Fibroblast of villous mesenchyme (primary cell): ENCODE measurements at places on chromosomes 3 and 15. TPM values are rescaled to one million over a fixed set of nuclear protein-coding genes. Genes with fewer than 3 reads are reported as not detected.
A peak's percentile ranks its signal among the peaks of the same experiment; 100 is the strongest.

KLHL6 gene
- not detected in 2 replicates for total RNA-seq

HTR3D gene
- not detected in 2 replicates for total RNA-seq

SLC9C1 gene
- total RNA-seq = under 0.01 TPM in 1 of 2 replicates, not detected in the other

TGM4 gene
- not detected in 2 replicates for total RNA-seq

PLA2G4D gene
- not detected in 2 replicates for total RNA-seq

DNA sequence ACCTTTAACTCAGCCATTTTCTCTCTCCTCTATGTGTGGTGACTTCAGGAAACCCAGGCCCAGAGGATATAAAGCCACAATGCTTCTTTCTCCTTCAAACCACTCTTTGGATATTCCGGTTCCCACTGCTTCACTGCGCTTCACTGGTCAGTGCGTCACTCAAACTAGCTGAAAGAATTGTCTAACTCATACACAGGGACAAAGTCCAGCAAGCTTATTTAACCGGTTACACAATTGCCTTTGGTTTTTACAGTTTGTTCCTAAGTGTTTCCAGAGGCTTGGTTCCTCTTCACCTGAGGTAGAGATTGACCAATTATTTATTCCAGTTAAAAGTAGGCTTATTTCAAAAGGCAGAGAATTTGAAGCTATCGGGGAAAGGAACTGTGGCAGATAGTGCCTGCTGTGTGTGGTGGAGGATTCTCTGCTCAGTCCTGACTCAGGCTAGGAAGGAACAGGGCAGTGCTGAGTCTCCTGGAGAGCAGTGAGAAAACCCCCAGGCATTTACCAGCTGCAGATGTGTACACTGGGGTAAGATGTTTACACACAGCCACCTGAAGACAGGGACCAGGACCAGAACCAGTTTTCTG lies at the start of gene HGD:
HGD (minus strand) TSS at position 145 of the 587 bp plus-strand sequence; CDS start at position 17, 128 bp downstream.
- DNase-seq = no peak

DNA sequence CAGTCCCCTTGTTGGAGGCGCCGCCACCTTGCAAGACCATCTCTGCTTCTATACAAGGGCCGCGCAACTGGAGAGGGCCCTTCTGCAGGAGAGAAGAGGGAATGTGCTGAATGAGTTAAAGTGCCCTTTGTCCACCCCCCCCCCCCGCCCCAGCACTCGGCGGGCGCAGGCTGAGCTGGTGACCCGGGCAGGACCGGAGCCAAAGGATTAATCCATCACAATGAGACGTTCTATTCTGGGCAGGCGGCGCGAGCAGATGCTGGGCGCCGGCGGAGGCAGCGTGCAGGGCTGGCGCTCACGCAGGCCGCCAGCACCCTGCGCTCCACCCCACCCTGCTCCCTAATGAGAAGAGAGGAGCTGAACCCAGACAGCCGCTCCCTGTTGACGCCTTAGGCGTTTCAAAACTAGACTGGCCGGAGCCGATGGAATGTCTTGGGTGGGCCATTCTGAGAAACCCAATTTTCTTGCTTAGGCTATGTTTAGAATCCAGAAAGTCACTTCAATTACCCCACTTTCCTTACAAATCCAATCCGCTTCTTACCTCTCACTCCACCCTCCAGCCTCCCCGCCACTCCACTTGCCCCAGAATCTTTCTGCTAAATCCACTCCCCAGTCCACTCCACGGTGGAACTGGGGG lies 32.9 kb downstream of the GJD2 start:
- DNase-seq = peak; percentile 45

GRCh38 chr15:57149196-57149595 lies 227.1 kb upstream of the CGNL1 start:
- peak; percentile 48 for DNase-seq

- DNase-seq = no peak
Observed at GRCh38 chr15:43489191-43489590, 3.8 kb downstream of the TP53BP1 start.

- no peak for DNase-seq
Observed at GRCh38 chr3:65318231-65318630, 630.4 kb upstream of the ADAMTS9 start.

DNA sequence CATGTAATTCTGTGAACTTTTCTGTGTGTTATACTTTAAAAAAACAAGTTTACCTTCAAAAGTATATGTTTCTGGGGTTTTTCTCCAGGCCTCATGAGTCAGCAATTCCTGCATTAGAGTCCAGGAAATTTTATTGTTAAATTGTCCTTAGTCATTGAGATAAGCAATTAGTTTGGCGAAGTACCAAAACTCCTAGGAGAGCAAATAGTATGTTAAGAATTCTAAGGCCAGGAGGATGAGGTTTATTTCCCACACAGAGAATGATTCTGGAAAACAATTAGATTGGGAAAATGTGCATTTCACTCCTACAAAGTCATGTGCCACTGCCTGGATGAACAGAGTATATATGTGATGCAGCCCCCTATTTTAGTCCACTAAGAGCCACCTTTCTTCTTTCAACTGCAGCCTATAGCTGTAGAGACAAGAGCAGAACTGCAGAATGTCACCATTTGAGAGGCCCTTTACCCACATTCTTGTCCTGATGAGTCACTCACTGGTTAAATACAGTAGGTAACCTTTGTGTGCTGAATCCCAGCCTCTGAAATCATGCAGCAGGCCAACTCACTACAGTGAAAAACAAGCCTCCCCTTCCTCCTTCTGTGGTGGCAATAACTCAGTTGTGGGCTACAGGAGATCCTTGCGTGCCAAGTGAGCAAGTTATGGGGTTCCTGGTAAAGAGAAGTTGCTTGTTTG lies 452.8 kb upstream of the THBS1 start:
- peak; percentile 93 for DNase-seq

- no peak for DNase-seq
Observed at GRCh38 chr3:72088486-72089025, 303.6 kb upstream of the PROK2 start.

DNA sequence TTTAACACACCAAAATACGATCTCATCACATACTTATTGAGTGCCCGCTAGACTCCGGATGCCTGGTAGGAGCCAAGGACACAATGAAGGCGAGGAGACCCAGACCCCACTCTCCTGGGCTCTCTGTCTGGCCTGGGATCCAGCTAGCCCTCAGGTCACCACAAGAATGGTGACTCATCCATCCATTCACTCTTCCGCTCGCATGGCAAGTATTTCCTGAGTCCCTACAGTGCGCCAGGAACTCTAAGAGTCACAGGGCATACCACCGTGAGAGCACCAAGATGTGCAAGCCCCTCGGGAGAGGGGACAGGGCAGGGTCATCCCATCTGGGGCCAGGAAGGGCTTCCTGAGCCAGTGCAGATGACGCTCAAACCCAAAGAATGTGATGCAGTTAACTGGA lies 101.6 kb upstream of the PRR20G start:
- no peak for DNase-seq

GRCh38 chr15:80747317-80748053 lies 31.7 kb upstream of the CEMIP start:
- DNase-seq = no peak

DNA sequence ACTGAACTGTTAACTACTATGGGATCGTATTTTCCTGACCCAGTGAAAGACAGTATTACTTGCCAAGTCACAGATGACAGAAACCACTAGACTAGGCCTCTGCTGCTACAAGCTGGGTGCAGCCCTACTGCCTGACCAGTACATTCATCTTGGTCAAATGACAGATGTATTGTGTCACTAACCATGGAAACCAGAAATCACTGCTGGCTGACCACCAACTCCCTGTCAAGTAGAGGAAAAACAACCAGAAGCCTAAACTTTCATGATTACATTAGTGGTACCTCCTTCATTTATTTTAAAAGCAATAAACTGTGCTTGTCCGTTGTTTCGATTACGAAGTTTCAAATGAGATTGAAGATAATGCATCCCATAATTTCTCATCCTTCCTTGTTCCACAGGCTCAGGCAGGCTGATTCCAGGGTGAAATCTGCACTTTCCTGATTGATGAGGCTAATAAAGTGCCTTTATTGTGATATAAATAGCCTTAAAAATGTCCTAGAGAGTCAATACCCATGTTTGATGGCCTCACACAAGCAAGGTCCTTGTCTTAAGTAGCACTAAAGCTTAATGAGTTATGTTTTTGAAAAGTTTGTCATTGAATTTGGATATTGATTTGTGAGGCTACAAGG lies 309.7 kb downstream of the LSAMP start:
- peak; percentile 78 for DNase-seq

GRCh38 chr15:69629631-69630161 lies 177.1 kb downstream of the RPLP1 start:
- no peak for DNase-seq

GRCh38 chr3:52272831-52273230 lies 5.6 kb downstream of the WDR82 start:
- DNase-seq = no peak

DNA sequence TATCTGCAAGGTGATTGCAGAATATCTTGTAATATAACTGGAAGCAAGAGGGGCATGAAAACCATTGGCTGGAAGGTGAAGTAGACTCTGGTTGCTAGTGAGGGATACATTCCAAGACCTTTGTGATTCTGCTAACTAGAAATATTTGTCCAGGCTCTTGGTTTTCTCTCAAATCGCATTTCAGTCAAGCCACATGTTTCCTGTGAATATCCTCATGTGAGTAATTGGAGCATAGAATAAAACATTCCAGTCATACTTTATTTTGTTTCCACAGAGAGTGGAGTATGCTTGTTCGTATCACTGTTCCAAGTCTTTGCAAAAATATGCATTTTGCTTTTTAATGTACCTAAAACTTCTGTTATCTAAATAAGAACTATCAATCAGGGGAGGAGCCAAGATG lies 850.0 kb downstream of the EPHA3 start:
- DNase-seq = no peak

DNA sequence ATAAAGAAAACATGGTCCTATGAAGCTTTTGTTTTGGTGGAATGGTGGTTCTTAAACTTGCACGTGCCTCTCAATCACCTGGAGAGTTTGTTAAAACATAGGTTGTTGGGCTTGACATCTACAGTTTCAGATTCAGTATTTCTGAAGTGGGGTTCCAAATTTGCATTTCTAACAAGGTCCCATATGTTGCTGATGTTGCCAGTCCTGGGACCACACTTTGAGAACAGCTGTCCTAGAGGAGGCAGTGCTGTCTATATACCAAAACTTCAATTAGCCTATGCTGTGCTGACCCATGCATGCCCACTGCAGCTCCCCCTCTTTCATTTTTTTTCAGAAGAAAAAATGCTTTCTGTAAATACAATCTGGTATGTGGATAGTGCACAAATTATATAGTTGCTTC lies 31.3 kb downstream of the ALCAM start:
- no peak for DNase-seq

GRCh38 chr15:37199545-37199944 lies 99.2 kb upstream of the MEIS2 start:
- DNase-seq = no peak

DNA sequence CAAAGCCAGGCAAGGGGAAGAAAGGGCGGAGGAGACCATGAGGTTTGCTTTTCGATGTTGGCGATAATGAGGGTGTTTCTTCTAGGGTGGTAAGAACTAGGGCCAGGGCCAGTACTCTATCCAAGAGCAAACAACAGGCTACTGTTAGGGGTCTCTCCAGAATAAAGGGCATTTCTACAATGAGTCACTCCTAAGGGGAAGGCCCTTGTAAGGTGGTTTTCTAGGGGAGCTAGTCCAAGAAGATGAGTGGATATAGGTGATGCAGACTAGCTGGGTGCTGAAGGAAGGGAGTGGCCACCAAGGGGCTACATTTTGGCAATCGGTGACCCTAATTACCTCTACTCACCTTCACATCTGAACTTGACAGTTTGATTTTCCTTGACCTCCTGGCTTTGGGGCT lies 148.5 kb upstream of the HACD2 start:
- DNase-seq = no peak

GRCh38 chr3:64806668-64807605 lies 119.1 kb upstream of the ADAMTS9 start:
- DNase-seq = no peak
